EL (cell line): ENCODE measurements at places on chromosomes 11 and 22.

DNA sequence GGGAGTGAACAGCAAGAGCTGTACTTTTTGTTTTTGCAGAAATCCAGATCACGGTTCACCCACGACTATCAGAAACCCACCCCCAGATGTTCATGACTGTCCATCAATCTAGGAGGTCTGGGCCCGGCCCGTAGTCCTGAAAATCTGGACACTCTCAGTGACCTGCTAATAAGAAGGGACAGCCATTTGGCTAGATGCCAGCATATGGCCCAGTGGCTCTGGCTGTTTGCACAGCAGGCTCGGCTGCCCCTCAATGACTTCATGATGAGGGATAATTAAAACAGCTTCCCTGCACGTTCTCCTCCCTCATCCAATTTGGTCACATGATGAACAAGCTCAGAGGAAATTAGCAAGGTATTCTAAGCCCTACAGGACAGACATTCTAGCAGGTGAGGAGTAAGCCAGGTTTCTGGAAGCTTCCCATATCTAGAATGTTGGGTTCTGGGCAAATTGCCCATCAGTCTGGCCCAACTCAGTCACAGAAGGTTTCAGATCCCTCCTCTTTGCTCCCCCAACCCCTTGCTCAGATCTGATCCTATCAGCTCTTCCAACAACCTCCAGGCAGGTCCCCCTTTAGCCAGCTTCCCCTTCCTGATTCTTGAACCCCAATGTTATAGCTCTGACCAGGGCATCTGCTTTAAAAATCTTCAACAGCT is 397.3 kb downstream of the SHANK2 start:
- no peak for DNase-seq

DNA sequence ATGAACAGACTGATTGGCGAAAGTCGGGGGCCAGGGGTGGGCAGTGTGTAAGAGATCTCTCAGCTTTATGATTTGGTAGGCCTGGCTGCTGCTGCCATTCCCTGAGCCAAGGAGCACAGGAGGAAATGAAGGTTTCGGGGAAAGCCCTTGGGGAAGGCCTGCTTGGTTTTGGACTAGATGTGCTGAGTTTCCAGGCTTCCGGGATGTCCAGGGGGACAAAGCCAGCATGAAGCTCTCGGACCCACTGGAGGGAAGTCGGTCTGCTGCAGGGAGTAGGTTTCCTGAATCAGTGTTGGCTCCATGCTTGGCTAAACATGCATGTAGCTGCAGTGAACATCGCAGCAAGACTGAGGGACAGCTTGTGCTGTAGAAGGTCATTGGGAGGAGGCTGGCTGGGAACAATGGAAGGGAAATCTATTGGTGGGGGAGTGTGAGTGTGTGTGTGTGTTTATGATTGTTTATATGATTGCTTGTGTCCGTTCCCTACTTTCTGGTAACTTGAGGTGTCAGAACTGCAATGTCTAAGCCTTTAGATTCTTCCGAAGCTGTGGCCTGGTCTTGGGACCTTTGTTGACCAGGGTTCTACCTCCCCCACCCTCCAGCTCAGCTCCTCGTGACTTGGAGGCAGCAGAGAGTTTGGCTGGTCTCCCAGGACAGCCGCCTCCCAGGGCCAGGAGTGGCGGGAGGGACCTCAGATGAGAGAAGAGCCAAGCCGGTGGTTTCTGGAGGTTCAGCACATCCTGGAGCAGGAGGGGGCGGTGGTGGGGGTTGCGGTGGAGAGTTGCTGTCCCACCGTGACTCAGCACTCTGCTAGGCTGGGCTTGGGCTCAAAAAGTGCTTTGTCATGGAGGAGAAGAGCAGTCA is 4.0 kb upstream of the FTH1 start:
- peak; percentile 99 for DNase-seq

- DNase-seq = no peak
Measured at GRCh38 chr11:34457607-34458006, 18.9 kb downstream of the CAT start.

DNA sequence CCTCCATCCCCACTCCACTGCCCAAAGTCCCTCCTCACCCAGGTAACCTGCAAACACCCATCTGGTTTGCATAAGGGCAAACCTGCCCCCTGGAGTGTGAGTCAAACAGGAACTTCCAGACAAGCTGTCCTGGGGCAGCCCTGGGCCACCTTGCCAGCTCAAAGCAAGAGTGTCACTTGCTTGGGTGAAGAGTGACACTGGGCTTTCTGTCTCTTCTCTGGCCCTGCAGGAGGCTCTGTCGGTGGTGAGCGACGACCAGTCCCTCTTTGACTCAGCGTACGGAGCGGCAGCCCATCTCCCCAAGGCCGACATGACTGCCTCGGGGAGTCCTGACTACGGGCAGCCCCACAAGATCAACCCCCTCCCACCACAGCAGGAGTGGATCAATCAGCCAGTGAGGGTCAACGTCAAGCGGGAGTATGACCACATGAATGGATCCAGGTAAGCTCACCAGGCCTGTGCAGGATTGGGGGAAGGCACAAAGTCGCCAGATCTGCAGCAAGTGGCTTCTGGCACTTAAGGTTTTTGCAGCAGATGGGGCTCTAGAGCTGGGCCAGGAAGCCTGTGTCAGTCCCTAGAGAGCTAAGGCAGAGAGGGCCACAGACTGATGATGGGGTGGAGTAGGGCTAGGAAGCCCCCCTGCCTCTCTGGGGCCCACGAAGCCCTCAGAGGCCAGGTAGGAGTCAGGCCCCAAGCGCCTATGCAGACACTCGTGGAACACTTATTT is 64.2 kb downstream of the FLI1 start:
- no peak for DNase-seq

- DNase-seq = no peak
Measured at GRCh38 chr22:23012081-23012622, 58.2 kb upstream of the GNAZ start.

DNA sequence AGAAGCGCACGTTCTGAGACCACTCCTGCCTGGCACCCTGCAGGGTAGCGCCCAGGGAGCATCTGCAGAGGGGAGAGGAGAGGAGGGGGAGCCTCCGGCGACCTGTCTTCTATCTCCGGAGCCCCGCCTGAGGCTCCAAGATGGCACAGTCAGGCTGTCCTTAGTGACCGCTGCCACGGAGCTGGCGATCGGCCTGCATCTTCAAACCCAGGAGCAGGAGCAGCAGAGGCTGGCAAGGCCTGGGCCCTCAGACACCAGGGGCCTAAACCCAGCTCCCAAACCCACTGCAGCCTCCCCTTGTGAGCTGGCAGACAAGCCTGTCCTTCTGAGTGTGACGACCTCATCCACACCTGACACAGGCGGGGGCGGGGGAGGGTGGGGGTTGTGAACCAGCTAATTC is 34.9 kb downstream of the TOLLIP start:
- DNase-seq = no peak

- no peak for DNase-seq
Measured at GRCh38 chr11:95599959-95600586, 189.5 kb downstream of the FAM76B start.

- DNase-seq = peak; percentile 55
Measured at GRCh38 chr11:28524098-28524497, 415.9 kb downstream of the METTL15 start.

DNA sequence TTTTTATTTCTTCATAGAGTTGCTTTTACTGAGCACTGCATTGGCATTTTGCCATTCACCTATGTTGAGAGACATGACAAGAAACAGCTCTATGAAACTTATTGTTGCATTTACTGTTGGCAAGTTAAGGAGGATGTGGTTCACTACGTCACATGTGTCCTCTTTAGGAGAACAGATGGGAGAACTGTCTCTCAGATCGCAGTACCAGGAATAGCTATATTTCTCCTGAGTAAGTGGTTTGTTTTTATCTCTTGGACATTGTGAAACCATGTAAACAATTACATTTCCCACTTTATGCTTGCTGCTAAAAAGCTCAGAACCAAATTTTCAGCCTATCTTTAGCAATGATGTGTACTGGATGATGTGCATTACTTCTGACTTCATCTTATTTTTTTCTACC is 34.8 kb upstream of the PSMA1 start:
- no peak for DNase-seq

DNA sequence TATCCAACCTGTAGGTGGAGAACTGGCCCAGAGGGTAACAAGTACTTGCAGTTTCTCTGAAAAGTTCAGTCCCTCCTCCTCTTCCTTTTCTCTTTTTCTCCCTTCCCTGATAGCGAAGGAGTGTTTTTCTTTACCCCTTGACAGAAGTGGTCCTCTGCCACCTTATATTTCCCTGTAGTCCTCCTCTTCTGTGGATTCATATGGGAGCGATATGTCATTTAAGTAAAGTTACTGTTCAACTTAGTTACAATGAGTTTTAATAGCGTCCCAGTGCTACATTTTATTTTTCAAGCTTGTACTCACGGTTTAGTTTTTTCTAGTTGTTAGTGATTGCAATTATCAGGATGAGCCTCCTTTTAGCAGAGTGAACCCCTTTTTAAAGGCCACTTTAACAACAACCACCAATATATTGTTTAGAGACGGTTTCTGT is 1.4 kb downstream of the PCF11 start:
- DNase-seq = no peak

- no peak for DNase-seq
Measured at GRCh38 chr11:2811206-2812091, 74.1 kb downstream of the CDKN1C start.

DNA sequence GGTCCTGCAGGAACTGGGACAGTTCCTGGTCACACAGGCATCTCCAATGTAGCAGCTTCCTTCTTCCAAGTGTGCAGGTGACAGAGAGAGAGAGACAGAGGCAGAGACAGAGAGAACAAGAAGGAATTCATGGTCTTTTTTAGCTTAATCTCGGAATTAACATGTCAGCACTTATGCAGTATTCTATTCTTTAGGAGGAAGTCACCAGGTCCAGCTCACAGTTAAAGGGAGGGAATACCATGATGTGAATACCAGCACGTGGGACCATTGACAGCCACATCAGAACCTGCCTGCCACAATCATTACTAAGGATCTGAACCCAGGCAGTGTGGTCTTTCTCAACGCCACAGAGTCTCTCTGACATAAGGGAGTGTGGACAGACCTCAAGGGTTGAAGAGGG is 341.6 kb downstream of the MN1 start:
- no peak for DNase-seq

DNA sequence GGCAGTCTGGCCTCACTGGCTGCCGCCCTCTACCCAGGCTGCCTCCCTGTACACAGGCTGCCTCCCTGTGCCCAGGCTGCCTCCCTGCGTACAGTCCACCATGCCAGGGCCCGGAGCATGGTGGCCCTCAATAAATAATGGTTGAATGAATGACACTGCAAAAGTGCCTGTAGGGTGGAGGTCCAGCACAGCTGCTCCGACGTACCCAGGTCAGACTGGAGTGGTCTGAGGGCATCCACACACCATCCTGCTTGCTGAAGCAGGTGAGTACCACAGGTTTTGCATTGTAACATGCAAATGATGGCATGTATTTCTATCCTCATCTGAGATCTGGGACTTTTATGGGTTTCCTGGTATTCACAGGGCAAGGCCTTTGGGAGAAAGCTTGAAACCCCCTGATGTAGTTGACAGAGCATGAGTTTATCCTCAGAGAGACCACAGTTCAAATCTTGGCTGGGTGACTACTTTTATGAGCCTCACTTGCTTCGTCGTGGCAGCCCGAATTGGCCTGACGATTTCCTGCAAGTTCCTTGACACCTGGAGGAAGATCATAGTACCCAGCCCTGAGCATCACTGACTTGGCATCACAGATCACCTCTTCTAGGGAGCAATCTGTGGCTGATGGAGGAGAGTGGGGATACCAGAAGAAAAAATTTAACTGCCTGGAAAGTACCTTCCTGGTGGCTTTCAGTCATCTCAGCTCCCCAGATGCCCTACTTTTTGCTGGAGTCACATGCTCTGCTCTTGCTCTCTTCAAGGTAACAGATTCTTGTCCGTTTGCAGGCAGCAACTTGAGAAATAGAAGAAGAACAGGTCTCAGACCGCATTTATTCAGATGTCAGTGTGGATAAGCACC is 16.0 kb upstream of the CYB5R3 start:
- no peak for DNase-seq

DNA sequence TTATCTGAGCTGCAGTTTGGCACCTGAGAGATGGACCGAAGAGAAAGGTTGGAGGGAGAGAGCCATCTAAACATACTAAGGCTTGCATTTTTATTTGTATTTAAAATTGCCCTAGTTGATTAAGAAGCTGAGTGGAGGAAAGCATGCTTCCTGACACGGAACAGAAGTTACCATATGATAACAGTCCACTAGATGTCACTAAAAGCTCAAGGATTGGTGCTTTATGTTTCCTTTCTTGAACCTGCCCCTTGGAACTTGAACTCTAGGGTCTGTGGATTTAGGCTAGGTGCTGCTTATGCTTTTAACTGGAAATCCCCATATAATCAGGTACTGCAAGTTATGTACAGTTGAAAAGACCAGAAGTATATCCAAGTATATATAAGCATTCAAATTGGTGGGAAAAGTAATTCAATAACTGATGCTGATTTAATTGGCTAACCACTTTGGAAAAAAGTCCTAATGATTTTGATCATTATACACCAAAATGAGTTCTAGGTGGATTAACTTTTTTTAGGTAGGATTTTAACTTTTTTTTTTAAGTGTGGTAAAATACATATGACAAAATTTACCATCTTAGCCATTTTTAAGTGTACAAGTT is 9.5 kb downstream of the RBMXL2 start:
- peak; percentile 52 for DNase-seq

- DNase-seq = peak; percentile 24
Measured at GRCh38 chr11:92702037-92702804, 267.2 kb upstream of the MTNR1B start.

DNA sequence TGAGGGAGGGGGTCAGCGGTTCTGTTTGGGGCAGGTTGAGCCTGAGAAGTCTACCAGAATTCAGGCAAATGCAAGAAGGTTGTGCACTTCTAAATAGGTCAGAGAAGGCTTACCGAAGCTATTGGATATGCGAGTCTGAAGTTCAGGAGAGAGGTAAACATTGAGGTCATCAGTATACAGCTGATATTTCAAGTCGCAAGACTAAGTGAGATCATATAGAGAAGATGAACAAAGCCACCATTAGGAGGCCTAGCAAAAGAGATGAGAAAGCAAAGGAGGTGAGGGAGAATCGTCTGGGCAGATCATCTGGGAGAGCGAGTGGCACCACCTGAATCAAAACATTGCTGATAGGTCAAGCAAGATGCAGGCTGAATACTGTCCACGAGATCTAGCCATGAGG is 430.6 kb downstream of the BUD13 start:
- DNase-seq = no peak

DNA sequence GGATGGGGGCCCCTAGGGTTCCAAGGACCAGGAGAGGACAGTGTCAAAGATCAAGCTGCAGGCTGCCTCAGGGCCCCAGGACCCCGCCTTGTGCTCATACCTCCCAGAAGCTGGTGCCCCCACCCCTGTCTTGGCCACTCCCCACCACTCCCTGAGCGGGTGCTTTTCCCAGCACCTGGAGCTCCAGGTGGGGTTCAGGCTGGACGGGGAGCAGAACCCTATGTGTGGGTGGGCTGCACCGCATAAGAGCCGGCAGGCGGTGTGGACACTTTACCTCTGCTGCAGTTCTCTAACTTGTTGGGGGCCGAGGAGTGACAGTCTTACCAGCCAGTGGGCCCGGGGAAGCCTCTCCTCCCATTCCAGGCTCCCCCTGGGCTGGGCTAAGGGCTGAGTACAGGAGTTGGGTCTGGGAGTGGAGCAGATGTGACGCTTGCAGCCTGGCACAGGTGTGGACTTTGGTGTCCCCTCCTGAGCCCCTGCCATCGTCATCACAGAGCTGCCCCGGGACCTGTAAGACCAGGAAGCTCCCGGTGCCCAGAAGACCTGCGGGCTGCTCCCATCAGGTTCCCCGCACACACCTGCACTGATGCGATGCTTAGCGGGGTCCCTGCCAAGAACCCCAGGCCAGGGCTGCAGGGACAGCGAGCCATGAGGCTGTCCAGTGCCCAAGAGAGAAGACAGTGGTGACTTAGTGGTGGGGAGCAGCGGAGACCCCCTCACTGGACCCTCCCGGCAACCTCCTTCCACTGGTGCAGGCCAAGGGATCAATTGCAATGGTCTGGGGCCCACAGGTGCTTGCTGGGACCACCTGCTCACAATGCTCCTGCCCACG is 674.5 kb downstream of the BRD1 start:
- DNase-seq = no peak

- DNase-seq = peak; percentile 31
Measured at GRCh38 chr11:126426820-126427749, 71.6 kb downstream of the ST3GAL4 start.
